Smooth muscle cell of bladder (primary cell): ENCODE measurements at places on chromosomes 6 and 20. TPM values are rescaled to one million over a fixed set of nuclear protein-coding genes. Genes with fewer than 3 reads are reported as not detected.

The MRPS26 gene
- total RNA-seq, result 38.3 and 44.7 TPM in 2 replicates

The ADGRF5 gene
- total RNA-seq, result 0.14 and 1.6 TPM in 2 replicates

The IL20RA gene
- total RNA-seq, result 0.14 and 0.55 TPM in 2 replicates

The EYA4 gene
- 16.6 and 16.8 TPM in 2 replicates for total RNA-seq

The FGD2 gene
- not detected in 2 replicates for total RNA-seq
